Stimulated activated CD4-positive, alpha-beta T cell treated with anti-CD3 and anti-CD28 coated beads, Interleukin-15, amount 100 ng/mL, for 48 hours (primary cell): ENCODE measurements at places on chromosomes 11 and 22.

DNA sequence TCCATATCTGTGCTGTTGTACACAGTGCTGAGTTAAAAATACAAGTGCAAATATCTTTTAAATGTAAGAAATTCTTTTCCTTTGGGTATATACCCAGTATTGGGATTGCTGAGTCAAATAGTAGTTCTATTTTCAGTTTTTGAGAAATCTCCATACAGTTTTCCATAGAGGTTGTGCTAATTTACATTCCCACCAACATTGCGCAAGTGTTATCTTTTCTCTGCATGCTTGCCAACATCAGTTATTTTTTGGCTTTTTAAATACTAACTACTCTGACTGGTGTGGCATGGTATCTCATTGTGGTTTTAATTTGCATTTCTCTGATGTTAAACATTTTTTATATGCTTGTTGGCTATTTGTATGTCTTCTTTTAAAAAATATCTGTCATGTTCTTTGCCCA, 6.5 kb downstream of the OR52E8 start:
- DNase-seq: no peak

DNA sequence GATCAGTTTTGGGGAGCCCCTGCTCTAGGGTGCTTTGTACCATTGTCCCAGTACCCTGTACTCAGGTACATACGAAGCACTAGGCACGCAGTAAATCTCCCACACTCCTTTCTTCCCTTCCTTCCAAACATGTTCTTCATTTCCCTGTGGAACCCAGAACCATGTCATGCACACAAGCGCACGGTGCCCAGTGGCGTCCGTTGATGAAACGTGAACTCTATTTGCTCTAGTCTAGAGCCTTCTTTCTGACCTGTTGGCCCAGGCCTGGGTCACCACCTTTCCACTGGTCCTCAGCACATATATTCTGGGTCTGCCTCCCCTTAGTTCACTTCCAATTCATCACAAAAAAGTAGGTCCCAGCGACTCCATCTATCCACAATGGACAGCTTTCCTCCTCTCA, 7.0 kb downstream of the USH1C start:
- no peak for DNase-seq

DNA sequence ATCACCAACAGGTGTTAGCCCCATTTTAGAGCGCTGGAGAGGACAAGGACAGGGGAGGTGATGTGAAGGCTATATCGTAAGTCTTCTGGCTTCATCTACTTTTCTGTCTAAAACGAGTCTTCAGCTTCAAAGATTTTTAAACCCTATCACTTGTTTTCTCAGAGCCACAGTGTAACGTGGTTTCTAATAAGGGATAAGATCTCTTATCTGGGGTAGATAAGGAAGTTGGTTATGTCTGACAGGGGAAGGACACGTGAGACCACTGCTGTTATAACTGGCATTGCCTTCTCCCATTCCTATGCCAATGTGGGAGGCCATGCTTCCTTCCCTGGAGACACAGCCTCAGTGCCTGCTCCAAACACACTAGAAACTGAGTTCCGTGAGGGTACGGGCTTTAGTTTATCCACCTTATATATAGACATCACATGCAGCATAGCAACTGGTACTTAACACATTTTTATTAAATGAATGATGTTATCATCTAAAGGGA, 39.3 kb downstream of the LARGE2 start:
- DNase-seq: no peak

DNA sequence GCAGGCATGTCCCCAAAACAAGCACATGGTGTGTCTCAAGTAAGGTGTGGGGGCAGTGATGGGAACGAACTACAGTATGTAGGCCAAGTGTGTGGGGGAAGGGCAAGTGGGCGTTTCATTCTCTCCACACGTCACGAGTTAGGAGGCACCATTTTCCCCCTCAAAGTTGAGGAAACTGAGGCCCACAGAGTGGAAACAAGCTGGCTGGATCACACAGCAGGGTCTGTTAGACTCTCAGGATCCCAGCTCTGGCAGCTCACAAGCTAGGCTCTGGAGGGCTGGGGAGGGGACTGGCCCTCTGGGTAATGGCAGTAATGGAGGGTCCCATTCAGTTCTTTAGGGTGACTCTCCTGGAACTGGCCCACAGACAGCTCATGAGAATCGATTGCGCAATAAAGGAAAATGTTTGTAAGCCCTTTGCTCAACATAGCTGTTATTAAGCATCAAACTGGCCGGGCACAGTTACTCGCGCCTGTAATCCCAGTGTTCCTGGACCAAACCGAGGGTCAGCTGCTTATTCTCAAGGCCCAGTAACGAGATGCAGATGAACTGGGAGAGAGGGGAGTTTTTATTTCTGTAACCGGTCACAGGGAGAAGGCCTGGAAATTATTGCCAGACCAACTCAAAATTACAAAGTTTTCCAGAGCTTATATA, 24.1 kb upstream of the TUB start:
- no peak for DNase-seq

- no peak for DNase-seq
These were observed 4.4 kb upstream of the WEE1 start for GRCh38 chr11:9568854-9569587.
